ENCODE measurements at places on chromosomes 4 and X.

GRCh38 chrX:15674514-15674840 lies 9.9 kb upstream of the CLTRN start:
- DNase-seq = no peak

- no peak for DNase-seq
Measured at GRCh38 chr4:1044469-1045192, 33.2 kb downstream of the FGFRL1 start.

DNA sequence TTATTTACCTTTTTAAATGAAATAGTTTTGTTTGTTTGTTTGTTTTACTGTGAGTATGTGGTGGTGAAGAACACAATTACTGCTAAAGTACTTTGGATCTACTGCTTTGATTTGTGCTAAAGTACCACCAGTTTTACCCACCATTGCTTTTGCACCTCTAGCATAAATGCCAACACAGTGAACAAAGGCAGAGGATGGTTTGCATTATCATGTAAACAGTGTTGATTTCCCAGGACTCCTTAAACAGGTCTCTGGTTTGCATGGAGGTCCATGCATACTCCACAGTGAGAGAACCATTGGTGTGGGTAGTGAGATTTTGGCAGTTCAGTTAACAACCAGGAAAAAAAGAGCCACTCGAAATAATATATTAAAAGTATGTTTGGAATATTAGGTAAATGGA lies 11.0 kb downstream of the FAT4 start:
- DNase-seq = no peak

- no peak for DNase-seq
Measured at GRCh38 chrX:105260291-105261043, 40.0 kb upstream of the TEX13A start.

GRCh38 chr4:104549736-104550135 lies 55.0 kb upstream of the CXXC4 start:
- no peak for DNase-seq

- no peak for DNase-seq
Measured at GRCh38 chr4:37762294-37762990, 64.0 kb upstream of the PGM2 start.

- no peak for DNase-seq
Measured at GRCh38 chr4:5127556-5127955, 76.3 kb downstream of the STK32B start.

Measured in CD4-positive, alpha-beta T cell (primary cell).